ENCODE measurements at places on chromosomes 12 and 14. TPM values are rescaled to one million over a fixed set of nuclear protein-coding genes. Genes with fewer than 3 reads are reported as not detected.

Gene RASSF9
- total RNA-seq, result 1.0 TPM

DNA sequence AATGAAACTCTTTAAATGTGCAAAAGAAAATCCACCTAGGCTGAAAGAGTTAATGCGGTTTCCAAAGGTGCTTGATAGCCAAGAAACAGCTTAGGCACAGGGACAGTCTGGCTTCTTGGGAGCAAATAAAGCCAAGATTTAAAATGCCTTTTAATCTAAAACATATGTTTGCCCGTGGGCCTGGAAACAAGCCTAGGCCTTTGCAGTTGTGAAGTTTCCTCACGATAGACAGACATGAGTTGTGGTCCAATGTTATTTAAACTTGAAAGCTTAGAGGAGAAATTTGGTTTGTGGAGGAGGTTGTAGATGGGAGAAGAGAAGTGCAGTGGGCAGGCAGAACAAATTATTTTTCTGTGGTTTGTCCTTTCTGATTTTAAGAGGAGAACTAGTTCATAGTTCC lies 29.8 kb downstream of the PROX2 start:
- no peak for DNase-seq
- no peak overlapping the region for H3K4me3 ChIP-seq
- no peaks in the 10 kb centered on the region for H3K36me3 ChIP-seq
- H3K4me1 ChIP-seq, result no peaks in the 10 kb centered on the region
- no peak overlapping the region for H3K27ac ChIP-seq

Gene HSP90B1
- 854 TPM for total RNA-seq

DNA sequence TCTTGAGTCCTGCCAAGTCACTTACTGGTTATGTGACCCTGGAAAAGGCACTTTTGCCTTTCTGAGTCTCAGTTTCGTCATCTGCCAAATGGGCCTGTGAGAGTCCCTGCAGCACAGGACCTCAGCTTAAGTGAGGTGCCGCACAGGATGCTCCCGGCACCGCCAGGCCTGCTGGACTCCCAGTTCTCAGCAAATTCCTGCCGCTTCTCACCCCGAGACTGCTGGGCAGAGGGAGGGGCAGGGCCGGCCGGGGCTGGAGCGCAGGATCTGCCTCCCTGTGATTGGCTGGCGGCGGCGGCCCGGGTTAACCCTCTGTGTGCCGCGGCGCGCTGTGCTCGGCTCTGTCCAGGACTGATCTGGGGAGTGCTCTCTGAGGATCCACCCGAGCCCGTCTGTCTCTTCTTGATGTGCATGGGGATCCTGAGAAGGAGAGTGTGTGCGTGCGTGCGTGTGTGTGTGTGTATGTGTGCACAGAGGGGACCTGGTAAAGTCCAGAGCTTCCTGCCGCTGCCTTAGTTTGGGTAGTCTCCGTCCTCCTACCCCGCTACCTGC lies 8.6 kb downstream of the SETD1B start:
- DNase-seq, result peak; percentile 83
- H3K27ac ChIP-seq, result peak overlapping the region; percentile 71
- peaks cover 44% of the 10 kb centered on the region for H3K4me1 ChIP-seq
- no peaks in the 10 kb centered on the region for H3K27me3 ChIP-seq

GRCh38 chr14:75050852-75051555 lies at the start of gene MLH3:
Gene MLH3, minus strand, starts transcription at chr14:75051467. Its CDS starts 1,812 bp downstream, at chr14:75049655.
- peak; percentile 85 for DNase-seq
- H3K27me3 ChIP-seq, result no peaks in the 10 kb centered on the region
- peak within 1 kb of the TSS; percentile 74 for H3K4me3 ChIP-seq

Data from liver (tissue), 10 donors.